Suppressor macrophage (primary cell): ENCODE measurements at places on chromosomes 1 and 21.
A peak's percentile ranks its signal among the peaks of the same experiment; 100 is the strongest.

GRCh38 chr1:69747207-69747606, 179.5 kb downstream of the LRRC7 start:
- no peak for DNase-seq

DNA sequence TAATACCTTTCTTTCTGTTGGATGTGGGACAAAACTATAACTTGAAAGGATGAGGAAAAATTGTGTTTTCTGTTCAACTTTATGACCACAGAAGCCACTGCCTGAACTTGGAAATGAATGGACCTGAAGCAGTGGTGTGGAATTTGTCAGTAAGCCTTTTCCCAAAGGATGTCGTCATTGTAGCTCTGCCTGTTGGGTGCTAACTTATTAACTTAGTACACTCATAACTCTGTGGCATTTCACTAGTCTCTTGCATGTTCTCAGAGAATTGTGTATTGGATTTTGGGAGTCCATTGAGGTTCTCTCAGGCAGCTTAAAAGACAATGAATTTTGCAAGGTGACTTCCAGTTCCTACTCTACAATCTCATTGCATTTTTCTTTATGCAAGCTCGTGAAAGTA, 49.6 kb downstream of the KCNK2 start:
- DNase-seq = no peak

- DNase-seq = no peak
These were observed 23.7 kb downstream of the SPOCD1 start for GRCh38 chr1:31792116-31792515.

GRCh38 chr1:213464786-213465460, 413.9 kb downstream of the RPS6KC1 start:
- no peak for DNase-seq

- DNase-seq = no peak
These were observed 46.0 kb downstream of the KCNJ6 start for GRCh38 chr21:37870221-37870620.

DNA sequence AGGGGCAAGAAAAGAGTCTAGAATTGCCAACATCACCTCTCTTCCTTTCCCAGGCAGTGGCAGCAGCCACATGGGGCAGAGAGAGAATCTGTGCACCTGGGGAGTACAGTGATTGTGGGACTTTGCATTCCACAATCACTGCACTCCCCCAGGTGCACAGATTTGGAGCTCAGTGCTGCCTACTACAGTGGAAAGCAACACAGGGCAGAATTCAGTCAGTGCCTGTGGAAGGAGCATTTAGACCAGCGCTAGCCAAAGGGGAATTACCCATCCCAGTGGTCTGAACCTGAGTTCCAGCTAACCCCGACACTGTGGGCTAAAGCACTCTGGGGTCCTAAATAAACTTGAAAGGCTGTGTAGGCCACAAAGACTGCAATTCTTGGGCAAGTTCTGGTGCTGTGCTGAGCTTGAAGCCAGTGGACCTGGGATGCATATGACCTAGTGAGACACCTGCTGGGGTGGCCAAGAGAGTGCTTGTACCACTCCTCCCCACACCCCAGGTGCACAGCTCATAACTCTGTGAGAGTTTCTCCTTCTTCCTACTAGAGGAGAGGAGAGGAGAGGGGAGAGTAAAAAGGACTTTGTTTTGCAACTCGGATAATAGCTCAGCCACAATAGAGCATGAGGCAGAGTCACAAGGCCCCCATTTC, 50.3 kb downstream of the NUP210L start:
- DNase-seq = no peak

DNA sequence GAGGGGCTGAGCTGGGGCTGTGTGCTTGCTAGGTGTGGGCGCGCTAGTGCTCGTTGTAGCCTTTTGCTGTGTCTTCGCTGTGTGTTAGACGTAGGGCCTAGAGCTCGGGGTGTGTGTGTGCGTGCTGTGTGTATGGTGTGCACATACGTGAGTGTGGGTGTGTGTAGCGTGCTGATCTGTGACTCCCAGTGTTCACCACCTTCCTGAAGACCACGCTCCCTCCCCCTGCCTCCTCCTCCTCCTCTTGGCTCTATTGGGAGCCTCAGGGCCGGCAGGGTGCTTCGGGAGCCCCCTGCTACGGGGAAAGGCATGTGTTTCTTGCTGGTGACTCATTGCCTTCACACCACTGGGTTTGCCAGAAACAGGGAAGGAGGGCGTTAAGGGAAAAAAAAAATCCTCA, 9.4 kb upstream of the KCNC4 start:
- DNase-seq = no peak

DNA sequence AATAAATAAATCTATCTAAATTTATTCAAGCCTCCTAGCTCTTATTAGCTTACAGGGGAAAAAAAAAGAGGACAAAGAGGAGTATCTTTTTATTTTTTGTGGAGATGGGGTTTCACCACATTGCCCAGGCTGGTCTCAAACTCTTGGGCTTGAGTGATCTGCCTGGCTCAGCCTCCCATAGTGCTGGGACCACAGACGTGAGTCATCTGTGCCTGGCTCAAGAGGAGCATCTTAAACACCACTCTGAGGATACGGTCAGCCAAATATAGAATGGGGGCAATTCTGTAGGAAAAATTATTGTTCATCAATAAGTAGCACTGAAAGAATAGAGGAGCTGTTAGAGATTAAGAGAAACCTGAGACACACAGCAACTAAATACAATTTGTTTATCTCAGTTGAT, 24.1 kb downstream of the SLC45A3 start:
- DNase-seq = no peak

GRCh38 chr1:81894867-81895266, 94.1 kb downstream of the ADGRL2 start:
- no peak for DNase-seq

GRCh38 chr1:65476327-65476726, 55.9 kb downstream of the LEPR start:
- DNase-seq = no peak

DNA sequence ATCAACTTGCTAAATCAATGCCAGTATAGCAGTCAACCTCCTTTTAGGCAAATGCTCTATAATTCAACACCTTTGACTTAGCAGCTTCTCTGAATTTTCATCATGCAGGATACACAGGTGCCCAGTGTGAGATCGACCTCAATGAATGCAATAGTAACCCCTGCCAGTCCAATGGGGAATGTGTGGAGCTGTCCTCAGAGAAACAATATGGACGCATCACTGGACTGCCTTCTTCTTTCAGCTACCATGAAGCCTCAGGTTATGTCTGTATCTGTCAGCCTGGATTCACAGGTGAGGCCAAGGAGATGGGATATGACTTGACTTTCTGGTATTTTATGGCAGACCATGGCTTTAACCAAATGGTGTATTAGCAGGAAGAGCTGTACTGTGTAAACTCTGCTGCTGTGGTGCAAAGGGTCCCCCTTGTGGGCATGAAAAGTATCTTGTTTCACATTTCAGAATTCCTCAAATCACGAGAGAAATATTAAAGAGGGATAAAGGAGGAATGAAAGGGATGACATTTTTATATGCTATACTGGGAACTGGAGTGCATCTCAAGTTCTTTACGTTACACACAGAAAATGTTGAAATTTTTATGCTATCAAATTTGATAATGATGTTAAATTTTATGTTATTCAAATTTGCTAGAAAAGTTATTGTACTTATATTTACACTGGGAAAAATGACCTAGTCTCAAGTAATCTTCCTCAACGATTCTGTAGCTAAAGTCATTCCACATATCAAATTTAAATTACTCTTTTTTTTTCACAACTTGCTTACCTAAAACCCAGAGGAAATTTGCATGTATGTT, 88.9 kb downstream of the CRB1 start:
- peak; percentile 48 for DNase-seq
